ENCODE measurements at places on chromosomes 1 and 21. TPM values are rescaled to one million over a fixed set of nuclear protein-coding genes. Genes with fewer than 3 reads are reported as not detected.

DNA sequence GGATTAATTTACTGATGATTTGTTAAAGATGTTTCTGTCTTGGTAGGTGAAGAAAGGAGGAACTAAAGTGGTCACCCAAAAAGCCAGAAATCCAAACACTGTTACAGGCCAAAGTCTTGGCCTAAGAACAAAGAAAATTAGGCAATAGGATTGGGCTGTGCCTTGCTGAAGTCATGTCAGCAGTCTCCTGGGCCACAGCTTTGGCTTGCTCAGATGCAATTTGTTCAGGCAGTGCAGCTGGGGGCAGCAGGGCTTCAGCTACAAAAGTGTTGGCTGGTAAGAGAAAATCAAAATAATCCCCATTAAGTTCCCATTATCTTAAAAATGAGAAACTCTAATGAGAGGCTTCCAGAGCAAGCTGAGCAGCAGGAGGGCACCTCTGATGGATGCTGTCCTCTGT lies 14.0 kb upstream of the RAP1A start:
- no peak for DNase-seq

- no peak for DNase-seq
Observed at GRCh38 chr1:67908250-67908936, 75.1 kb upstream of the GNG12 start.

Gene NR5A2
- 1.8 TPM for total RNA-seq

Gene NUDT4B
- not detected for total RNA-seq

Gene HLX
- total RNA-seq: 1.1 TPM

- DNase-seq: no peak
Observed at GRCh38 chr1:114154963-114155322, 1.3 kb upstream of the SYT6 start.

DNA sequence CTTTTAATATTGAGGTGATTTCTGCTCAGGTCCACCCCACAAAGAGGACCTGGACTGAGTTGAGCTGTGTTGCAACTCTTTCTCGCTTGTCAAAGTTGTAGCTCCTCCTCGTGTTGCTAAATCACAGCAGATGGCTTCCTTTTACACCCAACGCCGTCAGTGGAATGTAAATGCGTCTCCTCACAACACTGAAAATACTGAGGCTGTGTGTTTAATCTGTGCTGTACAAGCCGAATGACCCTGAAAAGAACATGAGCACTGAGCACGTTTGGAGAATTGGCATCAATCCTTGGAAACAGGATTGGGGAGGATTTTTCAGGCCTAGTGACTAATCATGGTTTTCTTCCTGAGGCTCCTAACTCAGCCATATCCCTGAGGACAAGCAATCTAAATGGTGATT lies 196.0 kb downstream of the CRB1 start:
- DNase-seq: no peak

Gene GJB5
- total RNA-seq: 18.1 TPM

GRCh38 chr1:10113501-10113900 lies 80.7 kb downstream of the UBE4B start:
- no peak for DNase-seq

DNA sequence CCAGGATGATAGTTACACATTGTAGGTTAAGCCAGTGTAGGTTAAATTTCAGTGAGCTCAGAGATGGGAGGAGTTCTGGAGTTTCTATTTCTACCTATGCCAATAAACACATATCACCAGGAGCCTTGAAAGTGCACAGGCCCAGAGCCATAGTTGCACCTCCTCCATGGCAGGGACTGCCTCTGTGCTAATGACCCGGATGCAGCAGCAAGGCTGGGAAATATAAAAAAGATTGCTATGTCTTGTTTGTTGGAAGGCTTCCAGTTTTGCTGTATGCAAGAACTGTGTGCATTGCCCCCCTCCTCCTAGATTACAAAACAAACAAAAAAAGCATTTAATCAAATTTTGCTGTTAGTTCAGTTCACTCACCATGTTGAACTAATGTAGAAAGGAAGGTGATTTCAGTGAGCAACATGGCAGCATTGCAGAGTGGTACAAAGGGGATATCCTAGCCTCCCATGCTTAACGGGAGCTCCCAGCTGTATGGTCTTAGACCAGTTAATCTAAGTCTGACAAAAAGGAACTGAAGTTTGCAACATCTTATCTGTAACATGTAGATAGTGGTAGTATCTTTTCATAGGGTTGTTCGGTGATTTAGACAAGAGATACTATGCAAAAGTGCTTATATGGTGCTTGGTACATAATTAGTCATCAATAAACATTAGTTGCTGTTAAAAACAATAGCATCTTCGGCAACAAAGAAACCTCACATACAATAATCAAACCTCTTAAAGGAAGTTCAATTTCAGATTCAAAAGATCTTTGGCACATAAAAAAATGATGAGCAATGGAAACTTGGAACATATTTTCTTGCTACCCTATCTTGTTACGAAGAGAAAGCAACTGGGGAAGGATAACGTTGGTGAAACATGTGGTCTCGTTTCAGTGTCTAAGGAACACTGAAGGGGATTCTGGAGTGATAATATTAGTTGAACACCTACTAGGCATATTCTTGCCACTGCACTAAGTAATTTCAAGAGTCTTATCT lies 309.5 kb downstream of the ASTN1 start:
- no peak for DNase-seq

Gene FMO4
- total RNA-seq: 0.61 TPM

DNA sequence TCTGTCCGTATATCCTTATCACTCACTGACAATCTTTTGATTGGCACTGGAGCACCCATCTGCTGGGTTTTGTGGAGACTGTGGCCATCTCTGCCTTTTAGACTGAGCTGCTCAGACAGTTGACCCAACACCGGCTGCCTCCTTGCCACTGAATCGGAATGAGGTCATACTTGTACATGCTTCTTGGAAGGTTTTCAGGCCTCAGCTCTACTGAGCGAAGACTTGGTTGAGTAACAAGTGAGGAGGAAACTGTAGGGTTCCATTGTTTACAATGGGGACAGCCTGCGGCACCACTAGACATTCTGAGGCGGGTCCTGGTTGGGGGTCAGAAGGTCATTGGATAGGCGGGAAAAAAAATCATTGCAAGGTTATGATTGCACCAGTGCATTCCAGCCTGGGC lies 320.3 kb downstream of the KIF26B start:
- DNase-seq: no peak

- DNase-seq: no peak
Observed at GRCh38 chr1:24930260-24931145, at the start of gene RUNX3. Gene RUNX3, minus strand, starts transcription at chr1:24930276. Its CDS starts 408 bp downstream, at chr1:24929868.

DNA sequence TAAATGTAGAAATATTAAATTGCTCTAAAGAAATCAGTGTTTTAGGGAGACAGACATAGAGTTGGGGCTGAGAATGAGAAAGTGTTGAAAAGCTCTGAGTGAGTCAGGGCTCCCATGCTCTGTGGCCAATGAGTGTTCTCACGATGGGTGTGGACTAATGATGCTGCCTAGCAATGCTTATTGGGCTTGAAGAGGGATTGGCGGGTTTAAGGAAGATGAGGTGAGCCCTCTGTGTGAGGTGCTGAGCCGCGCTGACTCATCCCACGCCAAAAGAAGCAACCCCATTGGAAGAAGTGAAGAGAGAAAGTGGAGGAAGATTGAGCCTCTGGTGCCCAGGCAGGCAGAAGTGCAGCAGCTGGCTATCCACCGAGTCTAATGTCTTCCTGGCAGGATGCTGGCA lies 65.1 kb upstream of the DPT start:
- no peak for DNase-seq

Gene SEMA4A
- total RNA-seq: 16.2 TPM

GRCh38 chr1:5376538-5377247 lies 615.5 kb downstream of the NPHP4 start:
- DNase-seq: no peak

Gene ADGRL4
- total RNA-seq: not detected

All from PC-9 (cell line).